ENCODE measurements at places on chromosomes 1 and 21. TPM values are rescaled to one million over a fixed set of nuclear protein-coding genes. Genes with fewer than 3 reads are reported as not detected.

IL10 gene
- total RNA-seq, result not detected

RNU1-4 gene
- 2,564 TPM for total RNA-seq

NBPF4 gene
- not detected for total RNA-seq

SH2D1B gene
- total RNA-seq, result not detected

PDC gene
- 0.53 TPM for total RNA-seq

TFF2 gene
- not detected for total RNA-seq

PBX1 gene
- 35.6 TPM for total RNA-seq

DMBX1 gene
- total RNA-seq, result not detected

USF1 gene
- 83.1 TPM for total RNA-seq

INAVA gene
- total RNA-seq, result not detected

CDKN2C gene
- 16.8 TPM for total RNA-seq

TMEM82 gene
- not detected for total RNA-seq

HES5 gene
- not detected for total RNA-seq

SLC19A1 gene
- 4.1 TPM for total RNA-seq

ZBTB8OS gene
- total RNA-seq, result 47.3 TPM

NUF2 gene
- not detected for total RNA-seq

OR2L8 gene
- total RNA-seq, result not detected

HES3 gene
- total RNA-seq, result not detected

OR10J4 gene
- total RNA-seq, result not detected

ATP6V1G3 gene
- total RNA-seq, result not detected

SPRR5 gene
- total RNA-seq, result not detected

LCE1B gene
- total RNA-seq, result not detected

B3GALT5 gene
- not detected for total RNA-seq

DNASE2B gene
- not detected for total RNA-seq

Data from smooth muscle cell of the coronary artery (primary cell).